ENCODE measurements at places on chromosomes 12 and 14. TPM values are rescaled to one million over a fixed set of nuclear protein-coding genes. Genes with fewer than 3 reads are reported as not detected.

DNA sequence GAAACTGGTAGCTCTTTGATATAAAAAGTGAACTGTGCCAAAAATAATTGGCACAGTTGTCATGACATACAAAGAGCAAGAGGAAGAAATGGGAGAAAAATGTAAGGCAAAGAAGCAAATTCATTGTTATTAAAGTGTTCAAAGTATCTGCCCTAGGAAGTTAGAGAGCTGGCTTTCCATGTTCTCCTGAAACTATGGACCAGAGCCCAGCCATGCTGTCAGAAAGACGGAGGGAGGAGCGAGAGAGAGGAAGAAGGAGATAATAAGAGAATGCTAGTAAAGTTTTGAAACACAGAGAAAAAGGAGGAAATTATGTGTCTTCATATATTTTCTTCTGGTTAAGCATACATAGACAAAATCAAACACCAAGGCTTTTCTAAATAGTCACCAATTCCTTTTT, 78.1 kb upstream of the PELI2 start:
- no peak for DNase-seq

The GAS2L3 gene
- 1.6 TPM for total RNA-seq

DNA sequence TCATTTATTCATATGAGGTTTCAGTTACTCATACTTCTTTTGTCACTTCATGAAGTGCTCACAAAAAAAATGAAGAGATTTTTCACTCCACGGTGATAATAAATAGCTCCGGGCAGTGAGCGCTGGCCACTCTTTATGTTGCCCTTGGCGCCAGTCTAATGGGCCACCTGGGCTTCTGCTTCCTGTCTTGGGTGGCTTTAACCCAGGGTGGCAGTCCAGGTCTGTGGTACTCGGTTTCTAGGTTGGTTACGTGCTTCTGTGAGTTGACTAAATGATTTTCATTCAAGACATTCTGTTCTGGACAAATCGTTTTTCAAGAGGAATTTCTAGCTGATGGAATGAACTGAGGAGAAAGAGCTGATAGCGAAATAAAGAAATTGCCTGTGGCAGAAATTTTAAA, 34.6 kb upstream of the NID2 start:
- DNase-seq = no peak

DNA sequence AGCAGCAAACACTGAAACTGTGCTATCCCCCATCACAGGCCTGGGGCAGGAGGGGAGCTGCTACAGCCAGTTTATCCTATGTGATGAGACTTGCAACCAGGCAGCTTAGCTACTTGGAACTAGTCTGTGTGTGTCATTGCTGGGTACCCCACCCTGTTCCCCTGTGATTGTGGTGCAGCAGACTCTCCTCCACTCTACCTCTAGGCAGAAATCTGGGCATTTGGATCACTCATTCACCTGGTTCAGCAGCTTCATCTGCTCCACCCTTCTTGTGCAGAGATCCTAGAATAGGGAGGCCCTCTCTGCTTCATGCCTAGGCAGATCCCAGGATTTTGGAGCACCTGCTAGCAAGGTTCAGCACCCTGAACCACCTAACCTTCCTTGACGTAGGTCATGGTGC, 8.8 kb downstream of the TAS2R13 start:
- DNase-seq = no peak

The PPP1R36 gene
- total RNA-seq = not detected

The DNAJC22 gene
- total RNA-seq = not detected

DNA sequence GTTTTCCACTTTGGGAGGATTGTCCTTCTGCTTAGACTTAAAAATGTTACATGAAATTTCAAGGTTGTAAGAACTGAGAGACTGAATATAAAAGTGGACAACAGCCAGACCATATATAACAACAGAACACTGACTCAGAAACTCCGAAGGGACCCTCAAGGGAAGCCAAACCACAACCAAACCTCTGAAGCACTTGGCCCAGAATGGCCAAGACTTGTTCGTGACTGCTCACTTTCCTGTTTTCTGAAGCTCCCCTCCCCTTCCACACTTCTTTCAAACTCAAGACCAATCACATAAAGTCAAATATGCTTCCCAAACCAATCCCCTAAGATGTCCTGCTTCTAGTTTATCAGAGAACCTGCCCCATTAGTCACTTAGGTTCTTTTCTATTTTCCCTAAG, 13.7 kb downstream of the OR6J1 start:
- no peak for DNase-seq

The ZNF385A gene
- total RNA-seq = 25.5 TPM

All from psoas muscle (tissue), 8 donors.